ENCODE measurements at places on chromosomes 4 and X.

DNA sequence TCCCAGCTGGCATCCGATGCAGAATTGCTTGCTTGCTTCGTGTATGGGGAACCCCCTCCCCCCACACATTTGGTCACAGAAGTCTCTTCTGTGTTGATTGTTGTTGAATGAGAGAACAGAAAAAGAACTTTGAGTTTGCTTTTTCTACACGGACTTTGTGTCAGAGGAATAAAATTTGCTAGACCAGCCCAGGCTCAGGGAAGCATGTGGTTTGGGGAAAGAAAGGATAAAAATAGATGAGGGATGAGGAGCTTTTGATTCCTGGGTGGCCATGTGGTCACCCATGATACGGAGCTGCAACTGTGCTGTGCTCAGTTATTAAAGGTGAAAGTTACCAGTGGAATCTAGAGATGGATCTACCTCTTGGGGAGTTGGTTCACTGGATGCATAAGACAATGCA is 34.2 kb upstream of the ESX1 start:
- no peak for DNase-seq

- DNase-seq: no peak
Observed at GRCh38 chrX:40253771-40254170, 156.0 kb upstream of the BCOR start.

DNA sequence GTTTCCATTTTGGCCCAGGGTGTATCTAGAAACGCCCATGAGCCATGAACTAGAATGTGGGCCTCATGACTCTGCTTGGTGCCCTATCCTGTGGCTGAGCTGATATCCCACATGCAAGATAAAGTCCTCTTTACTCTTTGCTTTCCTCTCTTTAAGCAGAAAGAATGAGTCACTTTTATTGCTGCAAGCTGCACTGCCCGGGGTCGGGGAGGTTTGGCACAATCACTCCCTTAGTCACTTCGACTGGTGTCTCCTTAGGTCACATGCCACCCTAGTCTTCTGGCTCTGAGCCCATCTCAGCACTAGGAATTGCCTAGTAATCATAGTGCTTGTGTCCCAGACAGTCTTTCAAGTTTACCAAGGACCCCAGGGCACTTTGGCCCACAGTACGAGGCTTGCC is 75.1 kb upstream of the CXorf66 start:
- no peak for DNase-seq

DNA sequence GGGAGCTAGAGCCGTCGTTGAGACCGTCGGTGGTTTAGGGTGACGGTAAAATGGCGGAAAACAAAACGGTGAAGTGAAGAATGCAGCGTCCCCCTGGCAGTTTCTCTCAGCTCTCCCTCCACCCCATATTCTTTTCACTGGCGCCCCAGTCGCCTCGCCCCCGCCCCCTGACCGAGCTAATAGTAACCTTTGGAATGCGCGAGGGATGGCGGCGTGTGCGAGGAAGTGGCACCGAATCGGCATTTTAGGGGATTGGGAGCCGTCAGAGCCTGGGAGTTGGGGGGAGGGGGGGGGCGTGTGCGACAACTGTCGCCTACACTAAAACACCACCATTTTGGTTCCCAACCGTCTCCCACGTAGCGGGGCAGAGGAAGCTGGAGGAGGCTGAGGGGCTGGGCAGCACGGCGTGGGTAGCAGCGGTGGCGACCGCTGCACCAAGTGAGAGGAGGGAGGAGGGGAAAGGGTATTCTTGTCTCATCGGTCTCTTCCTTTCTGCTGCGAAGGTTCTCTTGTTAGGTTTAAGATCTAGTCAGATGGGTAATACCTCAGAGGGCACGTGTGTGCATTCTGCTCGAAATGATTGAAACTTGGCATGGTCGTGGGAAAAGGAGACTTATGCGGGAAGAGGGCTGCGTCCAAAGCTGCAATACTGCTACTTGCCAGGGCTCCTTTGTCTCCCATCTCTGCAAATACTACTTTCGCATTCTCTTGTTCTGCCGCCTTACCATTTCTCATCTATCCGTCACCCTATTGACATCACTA is 840 bp downstream of the ZNF711 start:
- peak; percentile 39 for DNase-seq

DNA sequence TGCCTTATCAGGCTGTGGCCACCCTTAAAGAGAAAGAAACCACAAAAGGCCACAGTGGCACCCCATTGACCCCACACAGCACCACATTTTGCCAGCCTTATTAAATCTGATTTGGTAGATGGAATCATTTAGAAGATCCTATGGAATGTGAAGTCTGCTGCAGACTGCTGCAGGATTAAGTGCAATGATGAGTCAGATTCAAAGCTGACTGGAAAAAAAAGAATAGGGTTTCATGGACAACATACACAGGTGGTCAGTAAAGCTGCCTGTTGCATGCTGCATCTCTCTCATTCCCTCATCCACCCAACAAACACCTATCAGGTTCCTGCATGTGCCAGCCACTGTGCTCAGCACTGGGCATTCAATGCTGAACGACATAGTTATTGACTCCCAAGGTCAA is 56.6 kb downstream of the CHST7 start:
- no peak for DNase-seq

DNA sequence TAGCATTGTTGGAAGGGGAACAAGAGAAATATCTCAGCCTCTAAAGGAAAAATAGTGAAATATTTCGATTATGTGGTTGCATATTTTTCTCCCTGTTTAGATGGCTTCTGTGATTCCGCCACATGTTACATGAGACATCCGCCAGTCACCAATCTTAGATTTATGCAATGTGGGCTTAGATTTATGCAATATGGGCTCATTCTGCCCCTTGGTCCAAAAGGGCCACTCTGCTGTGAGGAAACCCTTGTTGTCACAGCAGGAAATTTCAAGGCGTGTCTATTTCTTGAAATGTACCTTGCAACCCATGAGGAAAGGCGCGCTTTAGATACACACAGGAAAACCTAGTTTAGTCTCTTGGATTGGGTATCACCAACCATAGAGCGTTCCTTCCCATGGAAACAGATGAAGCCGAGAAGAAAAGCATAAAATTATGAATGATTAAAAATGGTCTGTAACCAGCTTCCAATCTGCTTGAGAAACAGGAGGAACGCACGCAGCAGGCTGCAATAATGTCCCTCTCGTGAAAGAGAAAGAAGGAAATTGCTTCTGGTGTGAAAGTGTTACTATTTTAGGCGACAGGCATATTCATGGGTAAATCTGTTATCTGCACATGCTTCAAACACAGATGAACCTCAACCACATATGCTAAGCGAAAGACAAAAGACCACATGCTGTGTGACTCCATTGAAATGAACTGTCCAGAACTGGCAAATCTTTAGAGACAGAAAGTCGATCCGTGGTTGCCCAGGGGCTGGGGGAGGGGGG is 3.7 kb downstream of the RS1 start:
- DNase-seq: no peak

DNA sequence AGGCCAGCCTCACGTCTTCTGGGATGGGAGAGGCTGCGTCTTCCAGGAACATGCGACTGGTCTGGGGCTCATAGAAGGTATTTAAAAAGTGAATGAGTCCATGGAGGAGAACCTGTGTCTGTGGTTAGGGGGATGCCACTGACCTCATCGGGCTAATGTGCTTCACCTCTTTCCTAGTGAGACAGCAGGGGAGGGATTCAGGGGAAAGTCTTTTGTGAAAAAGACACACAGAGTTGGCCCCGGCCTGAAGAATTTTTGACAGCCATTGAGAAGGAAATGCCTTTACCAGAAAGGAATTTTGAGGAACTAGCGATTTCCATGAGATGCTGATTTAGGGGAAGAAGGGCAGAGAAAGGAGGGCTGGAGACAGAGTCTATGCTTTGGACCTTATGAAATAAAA is 11.0 kb upstream of the C4orf50 start:
- DNase-seq: no peak

GRCh38 chrX:32126997-32127396 is 1055.2 kb upstream of the FTHL17 start:
- DNase-seq: no peak

GRCh38 chrX:118345045-118345463 is 852 bp upstream of the WDR44 start:
- DNase-seq: no peak

GRCh38 chr4:22733816-22734215 is 41.1 kb downstream of the GBA3 start:
- no peak for DNase-seq

GRCh38 chrX:45479196-45479834 is 278.6 kb upstream of the DIPK2B start:
- no peak for DNase-seq

- no peak for DNase-seq
Observed at GRCh38 chr4:36399762-36400353, 118.4 kb downstream of the DTHD1 start.

- no peak for DNase-seq
Observed at GRCh38 chrX:3728454-3728853, 15.0 kb upstream of the PRKX start.

DNA sequence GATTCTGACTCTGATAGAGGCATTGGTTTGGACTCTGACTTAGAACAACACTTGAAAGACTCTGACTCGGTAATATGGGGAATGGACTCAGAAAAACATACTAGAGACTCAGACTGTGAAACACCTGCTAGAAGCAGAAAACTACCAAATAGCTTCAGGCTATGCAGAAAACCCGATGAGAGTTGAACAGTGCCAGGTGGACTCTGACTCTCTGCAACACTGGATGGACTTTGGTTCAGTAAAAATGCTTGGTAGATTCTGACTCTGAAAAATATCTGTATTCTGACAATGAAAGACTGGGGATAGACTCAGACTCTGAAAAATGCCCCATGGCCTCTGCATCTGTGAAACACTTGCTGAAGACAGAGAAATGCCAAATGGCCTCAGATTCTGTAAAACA is 215.1 kb upstream of the HDX start:
- DNase-seq: no peak

DNA sequence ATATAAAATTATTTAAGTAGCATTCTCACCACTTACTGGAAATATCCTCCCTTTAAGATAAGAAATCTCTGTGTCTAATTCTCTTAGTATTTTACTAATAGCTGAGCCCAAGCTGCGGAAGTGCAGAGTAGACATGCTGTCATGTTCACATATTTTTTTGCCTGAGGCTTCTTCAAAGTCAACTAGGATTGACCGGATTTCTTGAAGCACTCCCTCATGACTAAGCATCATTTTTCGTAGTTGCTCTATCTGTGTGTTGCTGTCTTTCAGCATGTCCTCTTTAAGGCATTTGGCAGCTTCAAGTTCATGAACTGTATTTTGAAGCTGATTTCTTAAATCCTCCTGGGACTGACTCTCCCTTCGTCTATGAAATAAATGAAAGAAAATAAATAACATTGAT is 36.9 kb downstream of the CCDC158 start:
- no peak for DNase-seq

DNA sequence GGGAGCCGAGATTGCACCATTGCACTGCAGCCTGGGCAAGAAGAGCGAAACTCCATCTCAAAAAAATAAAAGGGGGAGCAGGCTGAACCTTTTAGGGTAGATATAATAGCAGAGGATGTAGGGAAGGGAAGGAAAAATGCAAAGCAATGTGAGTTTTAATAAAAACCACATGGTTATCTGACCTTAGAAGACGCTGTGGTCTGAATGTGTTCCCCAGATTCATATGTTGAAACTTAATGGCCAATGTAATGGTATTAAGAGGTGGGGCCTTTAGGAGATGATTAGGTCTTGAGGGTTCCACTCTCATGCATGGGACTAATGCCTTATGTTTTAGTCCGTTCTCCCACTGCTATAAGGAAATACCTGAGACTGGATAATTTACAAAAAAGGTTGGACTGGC is 114.1 kb upstream of the STX18 start:
- no peak for DNase-seq

- no peak for DNase-seq
Observed at GRCh38 chrX:41491267-41492004, 44.3 kb downstream of the NYX start.

DNA sequence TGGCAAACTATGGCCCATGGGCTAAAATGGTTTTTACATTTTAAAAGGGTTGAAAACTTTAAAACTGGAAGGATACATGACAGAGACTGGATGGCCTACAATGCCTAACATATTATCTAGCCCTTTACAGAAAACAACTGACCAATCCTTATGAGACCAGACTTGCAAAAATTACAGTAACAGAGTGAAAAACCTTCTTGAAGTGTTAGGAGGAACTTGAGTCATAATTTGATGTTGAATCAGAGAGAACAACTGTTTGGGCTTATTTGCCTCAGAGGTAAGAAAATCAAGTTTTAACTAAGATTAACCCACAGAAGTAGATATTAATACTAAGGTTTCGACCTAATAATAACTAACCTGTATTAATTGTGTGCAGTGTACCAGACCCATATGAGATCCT is 12.4 kb upstream of the NAP1L5 start:
- no peak for DNase-seq

- DNase-seq: no peak
Observed at GRCh38 chrX:86806786-86807185, 658.5 kb downstream of the DACH2 start.

GRCh38 chr4:140254651-140255299 is 100.8 kb upstream of the MAML3 start:
- no peak for DNase-seq
